ENCODE measurements at places on chromosomes 4 and X.
A peak's percentile ranks its signal among the peaks of the same experiment; 100 is the strongest.

DNA sequence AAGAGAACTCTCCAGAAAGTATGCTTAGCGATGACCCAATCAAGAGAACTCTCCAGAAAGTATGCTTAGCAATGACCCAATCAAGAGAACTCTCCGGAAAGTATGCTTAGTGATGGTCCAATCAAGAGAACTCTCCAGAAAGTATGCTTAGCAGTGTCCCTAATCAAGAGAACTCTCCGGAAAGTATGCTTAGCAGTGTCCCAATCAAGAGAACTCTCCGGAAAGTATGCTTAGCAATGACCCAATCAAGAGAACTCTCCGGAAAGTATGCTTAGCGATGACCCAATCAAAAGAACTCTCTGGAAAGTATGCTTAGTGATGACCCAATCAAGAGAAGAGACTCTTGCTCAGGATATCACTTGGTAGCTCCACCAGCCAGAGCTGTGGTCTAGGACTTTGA, 92.5 kb downstream of the AFAP1 start:
- no peak for DNase-seq

DNA sequence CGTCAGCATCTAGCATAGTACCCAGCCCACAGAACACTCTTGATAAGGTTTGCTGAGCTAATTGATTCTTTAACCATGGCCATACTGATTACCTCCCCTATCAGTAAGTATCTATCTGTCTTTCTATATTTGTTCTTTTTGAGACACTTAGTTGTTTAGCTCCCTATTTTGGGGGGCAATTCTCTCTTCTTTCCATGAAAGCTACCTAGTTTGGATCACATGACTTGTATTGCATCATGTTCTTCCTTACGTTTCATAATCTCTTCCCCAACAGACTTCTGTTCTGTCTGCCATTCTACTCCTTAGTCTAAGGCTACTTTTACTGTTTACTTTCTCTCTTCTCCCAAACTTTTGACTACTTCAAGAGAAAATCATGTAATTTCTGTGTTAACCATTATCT, 39.0 kb downstream of the TBC1D19 start:
- no peak for DNase-seq

DNA sequence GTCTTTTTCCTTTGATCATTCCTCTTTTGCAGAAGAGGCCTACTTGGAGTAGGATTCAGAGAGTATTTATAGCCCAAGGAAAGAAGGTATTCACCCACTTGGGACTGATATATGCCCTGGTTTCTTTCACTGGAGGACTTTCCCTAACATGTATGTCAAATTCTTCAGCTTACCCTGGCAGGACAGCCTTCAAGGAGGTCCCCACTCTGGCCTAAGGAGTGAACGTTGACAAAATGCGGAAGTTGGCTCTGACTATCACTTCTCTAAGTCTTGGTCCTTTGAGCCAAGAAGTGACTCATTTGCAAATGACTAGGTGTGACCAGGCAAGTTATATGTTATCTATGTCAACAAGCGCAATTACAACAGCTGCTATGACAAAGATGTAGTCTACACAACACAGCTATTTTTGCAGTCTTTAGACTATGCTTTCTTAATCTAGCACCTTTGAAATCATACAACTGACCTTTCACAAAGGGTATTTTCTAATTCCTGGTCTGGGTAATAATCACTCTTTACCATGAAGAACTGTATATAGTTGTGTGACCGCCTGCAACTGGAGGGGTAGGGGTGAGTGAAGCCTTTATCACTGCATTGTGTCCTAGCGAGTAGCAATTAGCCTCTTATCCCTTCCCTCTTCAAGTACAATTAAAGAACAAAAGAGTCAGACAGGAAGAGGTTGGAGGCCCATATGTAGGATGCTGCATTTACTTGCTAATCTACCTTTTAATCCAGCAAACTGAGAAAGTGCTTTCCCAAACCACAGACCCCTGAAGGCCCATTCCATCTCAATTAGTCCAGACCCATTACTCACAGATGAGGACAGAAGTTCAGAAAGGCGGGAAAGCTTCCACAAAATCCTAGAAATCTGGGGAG, 50.1 kb downstream of the RASGEF1B start:
- DNase-seq = no peak

DNA sequence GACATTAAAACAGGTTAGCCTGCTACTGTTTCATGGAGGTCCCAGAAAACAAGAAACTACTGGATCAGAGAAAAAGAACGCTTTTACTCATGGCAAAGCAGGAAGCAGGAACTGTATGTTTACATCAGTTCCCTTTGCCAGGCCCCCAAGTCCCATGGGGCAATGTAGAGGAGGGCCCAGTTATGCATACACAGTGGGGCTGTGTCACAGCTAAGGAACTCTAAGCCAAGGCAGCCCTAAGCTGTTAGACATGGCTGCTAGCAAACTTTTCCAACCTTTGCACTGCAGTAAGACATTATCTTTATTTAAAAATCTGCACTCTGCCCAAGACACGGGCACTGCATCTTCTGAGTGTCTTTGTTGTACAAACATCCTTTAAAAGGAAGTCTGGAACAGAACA, 975.8 kb downstream of the C4orf33 start:
- no peak for DNase-seq

DNA sequence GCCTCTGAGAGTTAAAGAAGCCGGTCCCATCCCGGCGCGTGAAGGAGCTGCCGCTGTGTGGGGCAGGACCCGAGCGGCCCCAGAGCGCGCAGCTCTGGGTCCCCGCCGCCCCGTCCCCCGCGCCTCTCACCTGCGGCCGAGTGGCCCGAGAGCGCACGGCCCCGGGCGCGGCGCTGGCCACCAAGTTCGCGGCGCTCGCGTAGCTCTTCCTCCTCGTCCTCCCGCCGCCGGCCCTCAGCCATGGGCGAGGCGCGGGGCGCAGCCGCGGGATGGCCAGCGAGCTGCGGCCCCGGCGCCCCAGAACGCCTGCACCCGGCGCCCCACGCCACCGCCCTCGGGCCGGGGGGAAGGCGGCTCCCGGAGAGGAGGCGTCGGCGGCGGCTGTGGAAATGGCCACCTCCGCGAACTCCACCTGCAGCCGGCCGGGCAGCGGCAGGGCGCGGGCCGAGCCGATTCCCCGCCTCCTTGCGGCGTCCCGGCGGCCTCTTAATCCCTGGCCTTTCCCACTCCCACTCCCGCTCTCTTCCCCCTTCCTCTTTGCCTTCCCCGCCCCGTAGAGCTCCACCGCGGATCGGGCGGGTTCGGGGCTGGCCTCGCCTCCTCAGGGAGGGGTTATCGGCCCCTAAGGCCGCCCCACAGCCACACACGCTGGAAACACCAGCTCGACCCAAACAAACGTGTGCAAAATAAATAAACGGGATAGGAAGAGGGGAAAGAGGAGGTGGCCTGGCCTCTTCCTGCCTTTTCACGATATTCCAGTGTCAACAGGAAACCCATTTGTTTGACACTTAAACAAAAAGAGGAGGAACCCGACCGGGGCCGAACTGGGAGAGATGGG, at the start of gene SH3D19:
SH3D19 (minus strand) TSS at position 495 of the 838 bp plus-strand sequence; CDS start at position 242, 253 bp downstream.
- peak; percentile 45 for DNase-seq

DNA sequence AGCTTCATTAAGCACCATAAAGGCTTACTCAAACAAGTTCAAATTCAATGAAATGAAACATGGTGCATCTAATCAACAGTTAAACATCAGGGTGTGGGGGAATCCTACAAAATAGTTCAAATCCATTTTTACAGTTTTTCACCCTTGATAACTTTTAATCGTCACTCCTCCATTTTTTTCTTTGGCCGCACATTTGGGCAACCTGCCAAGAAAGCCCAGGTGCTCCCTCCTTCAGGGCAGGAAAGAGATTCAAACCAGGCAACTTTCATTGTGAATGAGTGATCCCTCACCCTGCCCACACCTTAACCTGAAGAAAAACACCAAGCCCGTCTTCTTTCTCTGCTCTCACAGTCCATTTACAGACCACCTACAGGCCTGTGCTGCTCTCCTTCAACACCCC, 24.9 kb downstream of the TRIM61 start:
- DNase-seq = no peak

DNA sequence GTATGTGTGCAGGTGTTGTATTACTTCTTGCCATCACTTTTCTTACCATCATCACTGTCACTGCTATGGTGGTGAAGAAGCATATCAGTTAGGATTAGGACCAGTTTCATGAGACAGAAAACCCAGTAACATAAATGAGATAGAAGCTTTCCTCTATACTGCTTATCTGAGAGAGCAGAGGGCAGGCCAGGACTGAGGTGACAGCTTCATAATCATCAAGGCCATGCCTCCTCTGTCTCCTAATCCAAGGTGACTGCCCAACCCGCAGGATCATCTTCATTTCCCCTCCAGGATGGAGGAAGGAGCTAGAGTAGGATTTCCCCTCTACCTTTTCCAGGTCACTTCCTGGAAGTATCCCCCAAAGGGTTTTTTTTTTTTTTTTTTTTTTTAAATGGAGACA, 35.4 kb downstream of the TMEM131L start:
- no peak for DNase-seq

GRCh38 chr4:78553529-78554060, 2.0 kb downstream of the ANXA3 start:
- DNase-seq = no peak

GRCh38 chr4:15459706-15460105, 10.0 kb upstream of the CC2D2A start:
- DNase-seq = no peak

- DNase-seq = no peak
Measured at GRCh38 chr4:163697121-163697520, 202.6 kb downstream of the TMA16 start.

- DNase-seq = no peak
Measured at GRCh38 chr4:7195141-7195515, 2.8 kb downstream of the SORCS2 start.

DNA sequence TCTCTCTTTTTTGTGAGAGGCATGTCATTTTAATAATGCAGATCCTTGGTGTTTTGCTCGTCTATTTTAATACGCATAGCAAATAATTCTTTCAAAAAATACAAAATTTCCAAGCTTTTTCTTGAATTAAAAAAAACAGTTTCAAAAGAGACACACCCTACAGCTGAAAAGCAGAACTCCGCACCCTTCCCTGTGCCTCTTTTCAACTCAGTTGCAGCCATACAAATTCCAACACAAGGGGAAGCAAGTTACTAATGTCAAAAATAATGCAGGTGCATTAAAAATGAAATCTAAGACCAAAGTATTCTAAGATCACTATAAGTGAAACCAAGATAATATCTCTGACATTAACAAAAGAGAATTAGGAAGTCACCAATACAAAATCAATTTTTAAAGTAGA, 66.6 kb downstream of the NR3C2 start:
- DNase-seq = no peak

DNA sequence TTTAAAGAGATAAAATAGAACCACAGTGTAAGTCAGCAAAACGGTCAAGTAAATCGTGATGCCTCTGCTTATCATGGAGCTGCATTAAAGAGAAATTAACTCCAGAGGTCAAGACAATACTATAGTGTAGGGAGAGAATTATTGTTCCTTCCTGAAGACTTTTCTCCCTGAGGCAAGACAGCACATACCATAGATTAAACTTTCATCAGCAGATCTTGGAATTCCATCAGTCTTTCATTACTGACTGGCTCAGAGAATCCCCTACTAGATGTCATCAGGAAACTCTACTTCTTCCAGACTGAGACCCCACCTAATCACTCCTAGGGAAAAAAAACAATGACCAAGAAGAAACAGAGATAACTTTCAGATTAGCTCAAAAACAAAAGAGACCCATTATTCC, 131.3 kb downstream of the NSUN7 start:
- DNase-seq = no peak

DNA sequence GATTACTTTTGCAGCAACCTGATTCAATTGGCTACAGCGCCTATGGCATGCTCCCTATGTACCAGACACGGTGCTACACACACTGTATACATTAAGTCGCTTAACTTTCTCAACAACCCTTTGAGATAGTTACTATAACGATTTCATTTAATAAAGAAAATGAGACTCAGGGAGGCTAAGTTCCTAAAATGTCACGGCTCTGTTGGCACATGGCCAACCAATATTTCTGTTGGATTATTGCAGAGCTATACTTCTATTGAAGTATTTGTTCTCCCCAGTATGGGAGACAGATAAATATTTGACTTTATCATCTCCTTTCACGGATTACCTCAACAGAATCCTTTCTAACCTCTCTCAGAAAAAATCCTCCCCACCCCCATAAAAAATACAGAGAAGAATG, 25.3 kb downstream of the CLNK start:
- DNase-seq = no peak

GRCh38 chrX:150546711-150547153, 21.7 kb upstream of the MTM1 start:
- DNase-seq = no peak

- DNase-seq = no peak
Measured at GRCh38 chrX:101693476-101693875, 33.8 kb upstream of the ARMCX2 start.

- no peak for DNase-seq
Measured at GRCh38 chr4:110705440-110705782, 82.5 kb upstream of the PITX2 start.

Measured in midbrain (tissue), 1 donor.